Heart left ventricle (tissue), 16 donors: ENCODE measurements at places on chromosomes 16 and 17.
A peak's percentile ranks its signal among the peaks of the same experiment; 100 is the strongest.

- no peak for DNase-seq
Measured at GRCh38 chr17:67485666-67486065, 108.6 kb downstream of the PITPNC1 start.

GRCh38 chr17:75353176-75353575, 52.3 kb downstream of the GRB2 start:
- no peak for DNase-seq

- peak; percentile 91 for DNase-seq
Measured at GRCh38 chr16:5033256-5034166, at the start of gene NAGPA. NAGPA (minus strand) TSS chr16:5033935; CDS start chr16:5033914, 21 bp downstream.

GRCh38 chr17:43469145-43469544, 14.6 kb upstream of the DHX8 start:
- no peak for DNase-seq

DNA sequence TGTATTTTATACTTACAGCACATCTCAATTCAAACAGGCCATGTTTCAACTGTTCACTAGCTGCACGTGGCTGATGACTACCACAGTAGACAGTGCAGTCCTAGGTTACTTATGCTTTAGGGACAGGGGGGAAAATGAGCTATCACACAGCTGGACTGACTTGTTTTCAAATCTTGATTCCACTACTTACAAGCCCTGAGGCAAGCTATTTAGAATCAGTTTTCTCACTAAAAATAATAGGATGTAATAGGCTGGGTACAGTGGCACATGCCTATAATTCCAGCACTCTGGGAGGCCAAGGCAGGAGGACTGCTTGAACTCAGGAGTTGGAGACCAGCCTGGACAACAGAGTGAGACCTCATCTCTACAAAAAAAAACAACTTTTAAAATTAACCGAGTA, 10.3 kb downstream of the GLG1 start:
- no peak for DNase-seq
